ENCODE measurements at places on chromosomes 2 and 18.

DNA sequence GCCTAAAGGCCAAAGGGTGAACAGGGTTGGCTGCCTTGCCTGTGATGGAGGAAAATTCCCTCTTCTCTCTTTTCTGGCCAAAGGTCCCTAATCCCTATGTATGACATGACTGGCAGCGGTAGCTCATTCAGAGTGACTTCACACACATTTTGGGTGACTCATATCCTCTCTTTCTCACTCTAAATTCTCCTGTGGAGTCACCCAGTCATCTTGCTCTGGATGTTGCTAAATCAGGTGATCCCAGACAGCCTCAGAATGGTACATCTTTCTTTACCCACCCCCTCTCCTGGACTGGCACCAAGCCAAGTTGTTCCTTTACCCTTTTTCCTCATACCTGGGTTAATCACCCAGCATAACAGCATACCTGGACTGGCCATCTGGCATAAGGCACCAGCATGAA, 77.2 kb downstream of the NEURL3 start:
- peak; percentile 74 for DNase-seq

- no peak for DNase-seq
These were observed 33.8 kb upstream of the HNRNPA3 start for GRCh38 chr2:177178797-177179196.

DNA sequence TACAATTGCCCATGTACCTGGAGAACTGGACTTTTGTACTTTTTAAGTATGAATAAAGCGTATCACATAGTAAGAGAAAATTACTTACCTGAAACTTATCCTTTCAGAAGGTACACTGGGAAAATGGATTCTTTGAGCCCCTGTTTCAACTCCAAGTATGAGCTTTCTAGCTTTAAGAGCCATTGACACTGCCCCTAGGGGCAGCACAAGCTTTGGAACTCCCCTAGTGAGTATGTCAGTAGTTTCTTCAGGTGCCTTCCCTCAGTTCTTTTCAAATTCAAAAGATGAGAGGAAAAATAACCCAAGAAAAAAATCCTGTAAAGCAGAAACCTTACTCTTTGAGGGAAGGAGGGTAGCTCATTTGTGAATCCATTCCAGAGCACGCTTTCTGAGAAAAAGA, 124.1 kb downstream of the MEMO1 start:
- no peak for DNase-seq

DNA sequence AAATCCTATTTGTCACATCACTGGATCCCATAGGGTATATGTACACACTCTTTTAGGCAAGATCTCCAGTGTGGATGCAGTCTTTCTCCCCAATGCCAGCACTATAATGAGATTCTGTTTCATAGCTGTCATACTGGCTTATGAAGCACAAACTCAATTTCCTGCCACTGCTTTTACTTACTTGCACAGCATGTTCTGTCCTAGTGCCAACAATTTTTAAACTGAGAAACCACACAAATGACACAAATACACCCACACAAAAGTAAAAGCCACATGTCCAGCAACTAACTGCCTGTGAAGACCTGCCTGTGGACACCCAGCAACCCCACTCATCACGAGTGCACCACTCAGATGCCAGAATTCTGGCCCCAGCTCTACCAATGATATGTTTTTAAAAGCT, 29.6 kb upstream of the RNU4ATAC start:
- DNase-seq: peak; percentile 83

- DNase-seq: no peak
These were observed 1.6 kb downstream of the PPP3R1 start for GRCh38 chr2:68250652-68251186.

- DNase-seq: peak; percentile 54
These were observed 31.7 kb downstream of the PCARE start for GRCh38 chr2:29042561-29043075.

DNA sequence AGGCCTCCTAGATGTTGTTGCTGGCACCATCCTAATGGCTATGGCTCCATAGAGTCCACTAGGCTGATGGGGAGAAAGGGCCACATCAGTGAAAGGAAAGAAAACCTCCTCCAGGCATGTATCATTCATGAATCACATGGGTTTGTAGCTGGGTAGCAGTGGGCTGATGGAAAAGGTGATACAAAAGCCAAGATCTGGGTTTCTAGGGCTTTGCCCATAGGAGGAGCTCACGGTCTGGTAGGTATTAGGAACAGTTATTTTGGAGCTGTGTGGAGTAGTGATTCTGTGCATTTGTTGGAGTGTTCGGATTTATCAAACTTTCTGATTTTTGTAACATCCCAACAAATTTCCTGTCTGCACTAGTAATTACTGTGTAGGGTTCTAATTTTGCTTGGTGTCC, 259.2 kb downstream of the SLC4A3 start:
- no peak for DNase-seq

GRCh38 chr18:69956665-69957620, 9.3 kb upstream of the CD226 start:
- no peak for DNase-seq

Measured in brain microvascular endothelial cell (primary cell).